ENCODE measurements at places on chromosomes 11 and 22.
A peak's percentile ranks its signal among the peaks of the same experiment; 100 is the strongest.

DNA sequence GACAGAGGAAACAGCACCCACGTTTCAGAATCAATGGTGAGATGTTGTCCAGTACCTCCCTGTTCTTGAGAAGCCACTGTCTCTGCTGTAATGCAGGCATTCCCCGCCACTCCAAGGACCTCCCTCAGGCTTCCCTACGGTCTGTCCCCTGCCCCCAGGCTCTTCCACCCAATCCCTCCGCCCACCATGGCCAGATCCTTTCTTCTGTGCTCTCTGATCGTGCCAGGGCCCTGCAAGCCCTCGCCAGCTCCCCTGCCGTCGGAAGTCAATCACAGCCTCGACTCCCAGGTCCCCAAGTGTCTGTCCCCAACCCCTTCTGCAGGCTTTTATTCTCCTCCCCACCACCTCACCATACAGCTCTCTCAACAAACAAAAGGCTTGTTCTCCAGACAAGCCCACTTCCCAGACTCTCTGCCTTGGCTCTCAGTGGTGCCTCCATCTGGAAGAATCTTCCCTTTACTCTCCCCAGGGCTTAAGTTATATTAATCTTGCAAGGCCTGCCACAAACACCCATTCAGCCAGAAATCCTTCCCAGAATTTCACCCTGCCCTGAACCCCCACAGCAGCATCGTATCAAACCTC, 13.7 kb downstream of the SCN4B start:
- DNase-seq, result no peak

DNA sequence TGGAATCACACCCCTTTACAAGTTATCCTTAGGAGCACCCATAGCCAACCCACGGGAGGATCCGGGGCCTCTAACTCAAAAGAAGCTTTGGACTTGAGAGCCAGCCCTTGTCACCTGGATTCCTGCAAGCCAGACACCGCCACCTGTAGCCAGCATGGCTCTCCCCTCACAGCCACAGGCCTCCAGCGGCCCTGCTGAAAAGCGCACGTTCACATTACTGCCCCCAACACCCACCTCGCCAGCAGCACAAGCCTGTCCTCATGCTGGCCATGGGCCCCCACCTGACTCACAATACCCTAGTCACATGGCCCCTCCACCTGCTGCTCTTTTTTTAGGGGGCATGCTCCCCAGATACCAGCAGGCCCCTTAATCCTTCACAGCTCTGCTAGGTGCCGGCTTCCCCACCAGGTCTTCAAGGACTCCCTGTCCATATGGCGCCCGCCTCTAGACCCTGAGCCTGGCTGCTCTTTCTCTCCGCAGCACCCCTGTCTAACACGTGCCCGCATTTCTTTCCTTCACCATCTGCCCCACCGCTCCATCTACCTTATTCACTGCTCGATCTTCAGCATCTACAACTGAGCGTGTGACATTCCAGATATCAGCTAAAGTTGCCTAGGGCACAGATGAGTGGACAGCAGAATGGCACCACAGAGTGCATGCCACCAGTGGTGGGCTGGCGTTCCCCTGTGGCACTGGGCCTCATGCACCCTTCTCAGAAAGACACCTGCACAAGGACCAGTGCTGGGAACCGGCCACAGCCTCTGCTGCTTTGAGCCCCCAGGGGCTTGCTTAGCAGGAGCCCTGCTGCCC, 6.6 kb downstream of the CARS1 start:
- no peak for DNase-seq

DNA sequence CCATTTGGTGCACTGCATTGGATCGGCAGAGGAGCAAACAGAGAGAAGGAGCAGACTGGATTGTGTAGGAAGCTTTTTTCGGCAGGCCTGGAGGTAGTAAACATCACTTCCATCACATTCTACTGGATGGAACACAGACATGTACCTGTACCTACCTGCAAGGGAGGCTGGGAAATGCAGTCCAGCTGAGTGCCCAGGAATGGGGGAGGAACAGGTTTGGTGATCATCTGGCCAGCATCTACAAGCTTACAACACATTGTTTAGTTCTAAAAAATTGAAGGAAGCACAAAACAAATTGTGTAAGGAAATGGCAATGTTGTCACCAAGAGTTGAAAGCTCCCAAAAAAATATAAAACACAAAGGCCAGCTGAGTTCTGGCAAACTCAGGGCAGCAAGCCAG, 19.1 kb downstream of the SMIM38 start:
- DNase-seq, result no peak

DNA sequence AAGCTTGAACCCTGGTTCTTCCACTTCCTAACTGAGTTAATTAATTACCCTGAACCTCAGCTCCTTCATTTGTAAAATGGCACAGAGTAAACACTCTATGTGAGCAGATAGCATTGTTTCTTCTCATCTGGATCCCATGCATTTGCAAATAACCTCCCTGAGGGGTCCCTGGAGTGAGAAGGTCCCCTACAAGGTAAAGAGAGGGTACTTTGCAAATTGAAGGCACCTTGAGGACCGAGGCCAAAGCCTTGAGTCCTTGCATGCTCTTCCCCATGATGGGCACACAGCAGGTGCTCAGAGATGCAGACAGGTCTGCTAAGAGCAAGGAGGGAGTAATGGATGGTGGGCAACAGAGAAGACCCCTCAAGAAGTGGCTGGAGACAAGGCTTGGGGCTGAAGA, 33.2 kb downstream of the OTOG start:
- no peak for DNase-seq

GRCh38 chr11:113715882-113716625, 9.9 kb upstream of the TMPRSS5 start:
- DNase-seq, result no peak

DNA sequence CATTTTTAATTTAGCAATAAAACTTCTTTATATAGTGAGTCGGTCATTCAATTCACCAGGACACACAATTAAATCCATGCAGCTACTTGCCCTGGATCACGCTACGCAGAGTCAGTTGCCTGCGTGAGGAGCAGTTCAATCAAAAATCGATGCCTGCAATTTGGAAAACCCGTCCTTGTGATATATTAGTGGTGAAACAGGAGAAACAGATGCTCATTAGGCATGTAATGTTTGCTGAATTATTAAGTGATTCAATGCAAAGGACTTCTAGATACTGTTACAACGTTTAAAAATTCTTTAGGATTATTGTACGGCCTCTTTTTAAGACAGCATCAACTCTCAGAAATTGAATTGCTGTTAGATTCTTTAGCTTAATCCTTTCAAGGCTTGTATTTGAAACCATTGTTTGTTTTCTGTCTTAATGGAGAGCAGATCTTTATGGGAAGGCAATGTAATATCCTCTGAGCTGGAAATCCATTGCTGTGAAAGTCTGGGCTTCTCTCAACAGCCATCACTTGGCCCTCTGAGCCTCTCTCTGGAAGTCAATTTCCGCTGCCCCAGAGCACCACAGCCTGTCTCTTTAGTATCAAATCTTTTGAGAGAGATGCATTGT, 20.1 kb upstream of the PAMR1 start:
- no peak for DNase-seq

DNA sequence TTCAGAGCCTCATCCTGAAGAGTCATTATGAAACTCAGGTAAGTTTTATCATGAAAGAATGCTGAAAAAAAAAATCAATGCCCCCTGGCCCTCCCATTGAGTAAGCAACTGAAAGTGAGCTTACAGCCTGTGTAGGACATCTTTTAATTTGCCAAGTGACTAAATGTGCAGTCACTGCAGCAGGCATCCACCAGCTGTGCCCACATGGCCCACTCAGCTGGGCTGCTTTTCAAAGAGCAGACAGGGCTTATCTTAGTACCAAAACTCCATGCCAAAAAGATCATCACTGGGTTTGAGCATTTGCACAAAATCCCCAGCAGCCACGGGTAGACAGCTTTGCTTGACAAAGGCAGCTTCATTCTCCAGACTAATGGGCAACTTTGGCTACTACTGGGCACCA, 709.7 kb downstream of the NTM start:
- DNase-seq, result no peak

GRCh38 chr11:112965656-112966055, 4.4 kb downstream of the NCAM1 start:
- no peak for DNase-seq

DNA sequence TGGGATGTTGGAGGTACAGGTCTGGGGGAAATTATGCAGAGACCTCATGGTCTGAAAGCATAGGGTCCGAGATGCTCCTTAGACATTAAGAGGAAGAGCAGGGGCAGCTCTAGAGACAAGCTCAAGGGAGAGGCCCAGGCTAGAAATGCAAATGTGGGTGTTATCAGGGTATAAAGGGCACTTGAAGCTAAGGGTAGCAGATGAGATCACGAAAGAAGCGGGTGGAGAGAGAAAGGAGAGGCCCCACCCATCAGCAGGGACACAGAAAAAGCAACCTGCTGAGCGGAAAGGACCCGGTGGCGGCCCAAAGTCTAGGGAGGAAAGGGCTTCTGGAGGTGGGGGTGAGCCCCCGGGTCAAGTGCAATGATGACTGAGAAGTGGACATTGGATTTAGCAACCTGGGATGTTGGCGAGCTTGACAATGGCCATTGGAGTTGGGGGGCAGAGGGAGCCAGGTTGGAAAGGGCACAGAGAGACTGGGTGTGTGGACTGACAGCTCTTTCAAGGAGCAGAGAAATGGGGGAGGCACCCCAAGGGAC, 8.9 kb downstream of the TMPRSS6 start:
- DNase-seq, result no peak

DNA sequence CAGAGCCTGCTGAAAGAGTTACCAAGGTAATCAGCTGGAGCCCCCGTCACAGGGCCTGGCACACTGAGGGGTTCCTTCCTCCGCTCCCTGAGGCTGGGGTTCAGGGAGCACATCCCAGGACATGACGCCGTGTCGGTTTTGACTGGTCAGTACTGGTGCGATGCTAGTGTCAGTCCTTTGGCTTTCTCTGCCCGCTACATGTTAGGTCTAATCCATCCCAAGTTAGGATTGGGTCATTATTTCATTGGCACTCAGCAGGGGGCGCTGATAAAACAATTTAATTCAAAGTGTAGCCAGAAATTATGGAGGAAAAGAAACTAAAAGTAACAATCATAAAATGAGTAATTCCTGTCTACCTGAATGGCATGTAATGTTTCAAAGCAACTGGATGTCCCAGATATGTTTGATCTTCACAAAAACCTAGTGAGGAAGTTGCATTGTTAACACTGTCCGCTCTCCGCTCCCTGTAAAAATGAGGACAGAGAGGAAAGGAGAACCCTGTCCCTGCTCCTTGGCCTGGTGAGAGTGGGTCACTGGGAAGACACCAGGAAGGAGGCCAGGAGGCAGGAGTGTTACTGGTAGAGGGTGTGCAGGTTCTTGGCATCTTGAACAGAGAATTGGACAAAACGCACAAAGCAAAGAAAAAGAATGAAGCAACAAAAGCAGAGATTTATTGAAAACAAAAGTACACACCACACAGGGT, 27.1 kb downstream of the TSKU start:
- no peak for DNase-seq

- peak; percentile 64 for DNase-seq
Observed at GRCh38 chr11:119168471-119169281, at the start of gene NLRX1. Gene NLRX1, plus strand, starts transcription at chr11:119168725. Its CDS starts 2,679 bp downstream, at chr11:119171404.

GRCh38 chr22:45507798-45508197, 5.1 kb downstream of the FBLN1 start:
- no peak for DNase-seq

DNA sequence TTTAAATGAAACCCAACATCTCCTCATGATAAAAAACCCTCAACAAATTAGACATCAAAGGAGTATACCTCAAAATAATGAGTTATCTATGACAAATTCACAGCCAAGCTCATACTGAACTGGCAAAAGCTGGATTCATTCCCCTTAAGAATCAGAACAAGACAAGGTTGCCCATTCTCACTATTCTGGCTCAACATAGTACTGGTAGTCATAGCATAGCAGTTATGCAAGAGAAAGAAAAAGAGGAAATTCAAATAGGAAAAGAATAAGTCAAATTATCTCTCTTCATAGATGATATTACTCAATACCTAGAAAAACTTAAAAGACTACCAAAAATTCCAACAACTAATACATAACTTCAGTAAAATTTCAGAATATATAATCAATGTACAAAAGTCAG, 29.4 kb upstream of the XKR3 start:
- no peak for DNase-seq

- DNase-seq, result no peak
Observed at GRCh38 chr11:15148169-15148568, 33.4 kb downstream of the INSC start.

DNA sequence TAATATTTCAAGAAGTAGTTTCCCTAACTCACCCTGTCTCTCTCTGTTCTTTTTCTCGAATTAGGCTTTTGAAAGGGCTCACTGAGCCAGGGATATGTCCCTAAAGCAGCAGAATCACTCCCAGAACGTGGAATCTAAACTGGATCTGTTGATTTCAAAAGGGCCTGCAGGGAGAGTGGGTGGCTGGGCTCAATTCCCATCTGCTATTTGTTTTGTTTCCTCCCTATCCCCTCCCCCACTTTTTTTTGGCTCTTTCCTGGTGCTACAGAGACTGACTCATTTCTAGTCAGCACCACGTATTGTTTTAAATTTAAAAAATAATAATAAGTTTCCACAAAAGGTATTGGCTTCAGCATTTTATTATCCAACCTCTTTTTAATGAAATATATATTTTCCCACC, 961.5 kb downstream of the FAM181B start:
- no peak for DNase-seq

DNA sequence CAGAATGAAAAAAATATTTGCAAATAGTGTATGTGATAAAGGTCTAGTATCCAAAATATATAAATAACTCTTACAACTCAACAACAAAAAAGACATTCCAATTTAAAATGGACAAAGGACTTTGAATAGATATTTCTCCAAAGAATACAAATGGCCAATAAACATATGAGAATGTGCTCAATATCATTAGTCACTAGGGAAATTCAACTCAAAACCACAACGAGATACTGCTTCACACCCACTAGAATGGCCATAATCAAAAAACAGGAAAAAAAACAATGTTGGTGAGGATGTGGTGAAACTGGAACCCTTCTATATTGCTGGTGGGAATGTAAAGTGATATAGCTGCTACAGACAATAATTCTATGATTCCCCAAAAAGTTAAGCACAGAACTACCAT, 38.6 kb upstream of the RPS13 start:
- DNase-seq, result no peak

DNA sequence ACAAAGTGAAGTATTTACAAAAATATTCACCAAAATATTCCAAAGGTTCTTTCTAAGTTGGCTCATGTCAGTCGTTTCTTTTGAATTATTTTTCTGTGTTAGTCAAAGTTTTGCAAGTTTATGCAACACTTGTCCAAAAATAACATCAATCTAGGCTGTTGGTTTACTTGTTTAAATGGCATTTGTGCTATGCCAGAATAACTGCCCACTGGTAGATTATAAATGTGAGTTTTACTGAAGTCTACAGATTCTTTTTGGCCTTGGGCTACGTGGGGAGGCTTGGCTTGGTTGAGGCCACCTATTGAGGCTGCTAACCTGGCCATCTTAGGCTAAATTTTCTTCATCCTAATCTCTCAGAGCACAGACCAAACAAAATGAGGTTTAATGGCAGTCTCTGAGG, 1091.9 kb upstream of the RAG2 start:
- no peak for DNase-seq
